ENCODE measurements at places on chromosomes 16 and 17.

DNA sequence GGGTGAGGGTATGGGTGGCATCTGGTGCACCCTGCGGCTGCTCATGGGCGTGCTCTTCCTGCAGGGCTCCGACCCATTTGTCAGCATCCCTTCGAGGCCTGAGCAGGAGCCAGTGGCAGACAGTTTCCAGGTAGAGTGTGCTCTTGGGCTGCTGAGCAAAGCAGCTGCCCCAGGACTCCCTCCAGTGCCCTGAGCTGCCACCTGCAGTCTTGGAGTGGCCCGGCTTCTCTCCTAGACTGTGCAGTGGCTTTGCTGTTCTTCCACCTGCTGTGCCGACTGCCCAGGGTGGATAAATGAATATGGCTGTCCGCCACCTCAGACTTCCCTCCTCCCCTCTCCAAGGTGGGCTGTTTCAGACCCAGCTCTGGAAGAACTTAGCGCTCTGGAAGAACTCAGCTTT lies 10.8 kb upstream of the JPT2 start:
- no peak for DNase-seq

GRCh38 chr17:72030067-72030899 lies 90.5 kb upstream of the SOX9 start:
- DNase-seq = peak; percentile 16

DNA sequence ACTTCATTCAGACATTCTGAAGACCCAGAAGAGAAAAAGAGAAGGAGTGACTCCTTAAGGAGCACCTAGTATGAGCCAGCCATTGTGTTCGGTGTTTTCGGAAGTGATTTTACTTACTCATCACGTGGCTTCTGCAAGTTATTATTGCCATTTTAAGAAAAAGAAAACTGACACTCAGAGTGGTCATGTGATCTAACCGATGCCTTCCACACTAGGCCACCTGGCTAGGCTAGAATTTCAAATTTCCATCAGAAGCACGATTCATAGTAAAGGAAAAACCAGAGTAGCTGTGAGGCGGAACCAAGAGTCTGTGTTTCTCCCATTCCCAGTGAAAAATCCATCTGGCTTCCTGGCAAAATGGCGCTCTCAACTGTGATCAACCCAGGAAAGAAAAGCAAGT lies 32.0 kb downstream of the GTF3C1 start:
- no peak for DNase-seq

GRCh38 chr16:75237398-75238131 lies 13.9 kb downstream of the BCAR1 start:
- DNase-seq = no peak

- no peak for DNase-seq
These were observed 58.5 kb downstream of the TBC1D16 start for GRCh38 chr17:79977161-79977631.

- no peak for DNase-seq
These were observed 15.8 kb downstream of the MED13 start for GRCh38 chr17:62049299-62049698.

DNA sequence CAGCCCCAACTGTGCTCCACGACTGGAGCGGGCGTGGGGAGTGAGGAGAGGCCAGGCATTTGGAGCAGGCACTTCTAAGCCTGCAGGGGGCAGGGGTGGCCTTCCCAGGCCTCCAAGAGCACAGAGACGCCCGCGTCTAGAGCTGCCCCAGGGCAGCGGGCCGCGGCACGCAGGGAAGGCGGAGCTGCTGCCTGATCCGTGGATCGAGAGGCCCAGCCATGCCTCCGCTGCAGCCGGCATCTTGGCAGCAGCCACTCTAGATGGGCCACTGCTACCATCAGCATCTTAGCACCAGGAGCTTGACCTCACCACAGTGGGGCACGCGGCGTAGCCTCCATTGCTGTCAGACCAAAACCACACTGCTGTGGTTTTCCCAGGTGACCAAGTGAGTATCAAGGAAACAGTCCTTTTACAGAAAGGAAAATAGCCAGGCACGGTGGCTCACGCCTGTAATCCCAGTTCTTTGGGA lies 20.4 kb upstream of the WDR45B start:
- DNase-seq = peak; percentile 59

GRCh38 chr16:28497861-28498599 lies 3.6 kb downstream of the APOBR start:
- no peak for DNase-seq
